ENCODE measurements at places on chromosomes 5 and 9.

DNA sequence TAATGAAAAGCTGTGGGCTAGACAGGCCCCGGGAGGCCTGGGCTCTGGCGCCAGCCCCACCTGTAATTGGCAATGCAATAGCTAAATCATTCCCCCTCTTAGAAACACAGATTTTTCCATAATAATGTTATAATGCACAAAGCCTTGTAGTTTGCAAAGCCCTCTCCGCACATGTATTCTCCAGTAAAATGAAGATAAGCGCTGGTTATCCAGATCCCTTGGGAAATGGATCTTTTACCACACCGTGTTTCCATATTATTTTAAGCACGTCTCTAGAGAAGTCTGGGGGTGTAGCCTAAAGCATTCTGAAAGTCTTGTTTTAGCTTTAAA is 1.1 kb upstream of the APBA1 start:
- DNase-seq: no peak

GRCh38 chr9:78692871-78693270 is 395.9 kb downstream of the PSAT1 start:
- DNase-seq: no peak

DNA sequence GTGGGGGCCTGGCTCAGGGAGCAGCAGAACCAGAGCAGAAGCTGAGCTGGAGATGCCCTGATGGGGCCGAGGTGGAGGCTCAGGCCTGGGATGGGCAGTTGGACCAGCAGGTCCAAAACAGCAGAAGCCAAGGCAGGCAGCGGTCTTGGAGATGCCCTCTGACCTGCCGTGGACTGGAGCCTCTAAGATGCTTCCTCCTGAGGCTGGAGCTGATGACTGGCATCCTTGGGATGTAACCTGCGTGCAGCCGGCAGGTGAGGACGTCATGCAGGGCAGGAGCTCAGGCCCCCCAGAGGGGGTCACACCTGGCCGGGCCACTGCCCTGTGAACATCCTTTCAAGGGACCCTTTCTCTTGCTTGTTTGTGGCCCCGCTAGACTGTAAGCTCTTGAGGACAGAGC is 162.0 kb downstream of the RGS3 start:
- no peak for DNase-seq

DNA sequence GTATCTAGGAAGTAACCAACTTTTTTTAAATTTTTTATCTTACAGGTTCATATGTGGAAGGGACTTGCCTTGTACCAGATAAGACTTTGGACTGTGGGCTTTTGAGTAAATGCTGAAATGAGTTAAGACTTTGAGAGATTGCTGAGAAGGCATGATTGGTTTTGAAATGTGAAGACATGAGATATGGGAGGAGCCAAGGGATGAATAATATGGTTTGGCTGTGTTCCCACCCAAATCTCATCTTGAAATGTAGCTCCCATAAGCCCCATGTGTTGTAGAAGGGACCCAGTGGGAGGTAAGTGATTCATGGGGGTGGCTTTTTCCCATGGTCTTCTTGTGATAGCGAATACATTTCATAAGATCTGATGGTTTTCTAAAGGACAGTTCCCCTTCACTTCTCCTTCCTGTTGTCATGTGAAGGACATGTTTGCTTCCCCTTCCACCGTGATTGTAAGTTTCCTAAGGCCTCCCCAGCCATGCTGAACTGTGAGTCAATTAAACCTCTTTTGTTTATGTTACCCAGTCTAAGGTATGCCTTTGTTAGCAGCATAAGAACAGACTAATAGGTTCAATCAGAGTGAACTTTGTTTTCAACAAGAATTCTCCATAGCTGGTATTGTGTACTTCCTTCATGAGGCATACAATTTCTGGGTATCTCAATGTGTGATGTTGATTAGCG is 535.6 kb upstream of the MEF2C start:
- DNase-seq: no peak

All from stromal cell of bone marrow (primary cell).